ENCODE measurements at places on chromosomes 2 and 18.

DNA sequence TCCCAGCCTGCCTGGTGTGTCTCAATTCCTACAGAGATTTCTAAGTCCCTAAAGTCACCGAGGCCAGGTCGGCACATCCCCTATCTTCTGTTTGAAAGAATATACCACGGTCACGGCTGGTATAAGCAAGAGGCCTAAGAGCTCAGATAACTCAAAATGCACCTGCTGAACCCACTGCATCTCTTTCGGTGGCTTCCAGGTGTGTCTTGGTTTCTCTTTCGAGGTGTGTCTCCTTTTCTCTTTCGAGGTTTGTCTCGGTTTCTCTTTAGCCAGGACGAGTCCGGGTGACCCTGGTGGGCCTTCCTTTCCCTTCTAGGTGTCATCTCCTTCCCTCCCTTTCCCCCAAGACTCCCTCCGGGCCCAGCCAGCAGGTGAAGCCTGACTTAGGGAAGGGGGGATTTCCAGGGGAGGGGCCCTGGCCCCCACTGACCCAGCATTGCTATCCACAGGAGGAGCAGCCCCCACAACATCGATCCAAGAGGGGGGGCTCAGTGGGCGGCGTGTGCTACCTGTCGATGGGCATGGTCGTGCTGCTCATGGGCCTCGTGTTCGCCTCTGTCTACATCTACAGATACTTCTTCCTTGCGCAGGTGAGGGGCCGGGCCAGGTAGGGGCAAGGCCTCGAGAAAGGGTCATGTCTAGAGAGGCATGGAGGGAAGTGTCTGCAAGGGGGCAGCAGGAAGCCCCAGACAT, 8.4 kb downstream of the ITM2C start:
- DNase-seq, result no peak

DNA sequence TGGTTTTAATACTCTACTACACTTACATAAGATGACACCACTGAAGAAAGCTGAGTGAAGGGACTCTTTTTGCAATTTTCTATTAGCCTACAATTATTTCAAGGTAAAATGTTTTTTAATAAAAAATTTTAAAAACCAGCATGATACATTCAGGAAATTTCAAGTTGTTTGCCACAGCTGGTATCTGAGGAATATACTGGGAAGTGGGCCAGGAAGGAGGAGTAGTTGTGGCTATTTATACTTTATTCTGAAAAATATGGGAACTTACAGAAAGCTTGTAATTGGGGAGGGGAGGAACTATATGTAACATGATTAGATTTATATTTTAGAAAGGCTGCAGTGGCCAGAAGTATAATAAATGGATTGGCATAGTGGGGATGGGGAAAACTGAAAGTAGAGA, 40.8 kb downstream of the WDR35 start:
- no peak for DNase-seq

DNA sequence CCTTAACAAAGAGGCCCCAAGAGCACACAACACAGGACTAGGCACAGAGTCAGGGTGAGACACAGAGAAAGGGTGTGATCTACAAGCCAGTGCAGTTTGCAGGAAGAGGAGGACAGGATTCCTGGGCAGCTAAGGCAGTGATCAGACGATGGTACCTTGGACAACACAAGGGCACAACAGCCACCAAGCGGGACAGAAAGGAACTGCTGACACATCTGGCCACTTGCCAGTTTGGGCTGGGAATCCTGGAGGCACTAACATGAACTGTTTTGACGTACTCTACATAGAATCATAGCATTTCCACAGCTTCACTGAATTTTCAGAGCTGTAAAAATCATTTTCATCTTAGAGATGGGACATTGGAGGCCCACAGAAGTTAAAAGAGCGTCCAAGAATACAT, 221.5 kb upstream of the SLC35G4 start:
- DNase-seq, result peak; percentile 18

DNA sequence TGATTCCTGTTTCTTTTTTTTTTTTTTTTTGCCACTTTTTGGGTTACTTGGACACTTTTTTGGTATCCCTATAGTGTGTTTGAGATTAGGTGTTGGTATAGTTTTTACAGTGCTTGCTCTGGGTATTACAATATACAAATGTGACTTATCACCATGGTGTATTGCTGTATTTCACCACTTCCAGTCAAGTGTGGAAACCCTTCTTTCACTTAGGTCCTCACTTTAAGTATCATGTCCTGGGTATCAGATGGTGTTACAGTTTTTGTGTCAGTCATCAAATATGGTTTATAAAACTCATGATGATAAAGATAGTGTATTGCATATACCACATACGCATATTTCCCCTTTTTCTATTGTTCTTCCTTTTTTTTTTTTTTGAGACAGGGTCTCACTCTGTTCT, 1.8 kb downstream of the ATP9B start:
- DNase-seq, result no peak

- DNase-seq, result no peak
Observed at GRCh38 chr2:20351555-20352229, 1.0 kb upstream of the PUM2 start.

DNA sequence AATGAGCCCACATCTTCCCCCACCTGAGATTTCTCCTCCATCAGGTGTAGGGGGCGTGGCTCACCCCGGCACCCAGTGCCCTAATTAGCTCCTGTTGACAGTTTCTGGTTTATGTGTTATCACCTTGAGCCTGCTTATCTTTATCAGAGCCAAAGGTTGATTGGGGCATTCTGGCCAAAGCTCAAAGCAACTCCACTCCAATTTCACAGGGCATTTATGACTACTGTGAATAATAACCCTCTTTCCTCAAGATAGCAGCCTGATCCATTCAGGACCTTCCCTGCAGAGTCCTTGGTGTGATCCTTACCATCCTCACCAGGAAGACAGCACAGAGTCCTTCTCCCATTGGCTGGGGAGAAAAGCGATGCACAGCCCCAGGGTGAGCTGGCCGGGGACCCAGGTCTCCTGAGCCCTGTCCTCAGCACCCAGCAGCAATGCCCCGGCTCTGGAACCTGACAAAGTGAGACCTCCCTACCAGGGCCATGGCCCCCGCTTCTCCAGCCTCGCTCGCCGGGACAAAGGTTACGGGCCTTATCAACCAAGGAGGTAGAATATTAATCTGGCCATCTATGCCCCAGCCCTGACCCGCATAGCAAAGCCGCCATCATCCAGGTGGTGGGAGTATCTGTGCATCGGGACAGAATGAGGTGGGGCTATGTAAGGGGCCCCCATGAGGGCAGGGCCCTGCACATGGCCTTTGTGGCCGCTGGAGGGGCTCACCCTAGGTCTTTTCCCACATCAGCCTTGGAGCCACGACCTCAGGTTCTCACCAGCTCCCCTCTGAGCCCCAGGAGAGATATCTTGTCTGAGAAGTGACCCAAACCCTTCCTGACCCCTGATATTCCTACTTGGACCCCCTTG, 64.5 kb downstream of the ZFP36L2 start:
- DNase-seq, result no peak

DNA sequence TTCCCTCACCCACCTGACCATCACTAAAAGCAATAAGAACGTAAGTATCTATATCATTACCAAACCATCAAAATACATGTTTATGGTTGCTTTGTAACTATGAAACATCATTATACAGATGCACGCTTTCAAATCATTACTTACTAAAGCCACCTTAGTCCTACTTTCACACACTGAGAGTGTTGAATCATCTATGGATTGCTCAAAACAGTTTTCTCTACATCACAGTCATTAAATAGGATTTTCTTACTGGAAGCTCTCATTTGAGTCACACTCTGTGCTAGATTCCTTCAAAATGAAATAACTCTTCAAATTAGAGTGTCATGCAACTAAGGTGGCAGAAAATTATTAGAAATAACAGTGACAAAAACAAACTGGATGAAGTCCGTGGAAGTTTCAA, 878.4 kb downstream of the CPS1 start:
- peak; percentile 11 for DNase-seq

GRCh38 chr2:217283460-217283859, 423.6 kb upstream of the TNP1 start:
- no peak for DNase-seq

DNA sequence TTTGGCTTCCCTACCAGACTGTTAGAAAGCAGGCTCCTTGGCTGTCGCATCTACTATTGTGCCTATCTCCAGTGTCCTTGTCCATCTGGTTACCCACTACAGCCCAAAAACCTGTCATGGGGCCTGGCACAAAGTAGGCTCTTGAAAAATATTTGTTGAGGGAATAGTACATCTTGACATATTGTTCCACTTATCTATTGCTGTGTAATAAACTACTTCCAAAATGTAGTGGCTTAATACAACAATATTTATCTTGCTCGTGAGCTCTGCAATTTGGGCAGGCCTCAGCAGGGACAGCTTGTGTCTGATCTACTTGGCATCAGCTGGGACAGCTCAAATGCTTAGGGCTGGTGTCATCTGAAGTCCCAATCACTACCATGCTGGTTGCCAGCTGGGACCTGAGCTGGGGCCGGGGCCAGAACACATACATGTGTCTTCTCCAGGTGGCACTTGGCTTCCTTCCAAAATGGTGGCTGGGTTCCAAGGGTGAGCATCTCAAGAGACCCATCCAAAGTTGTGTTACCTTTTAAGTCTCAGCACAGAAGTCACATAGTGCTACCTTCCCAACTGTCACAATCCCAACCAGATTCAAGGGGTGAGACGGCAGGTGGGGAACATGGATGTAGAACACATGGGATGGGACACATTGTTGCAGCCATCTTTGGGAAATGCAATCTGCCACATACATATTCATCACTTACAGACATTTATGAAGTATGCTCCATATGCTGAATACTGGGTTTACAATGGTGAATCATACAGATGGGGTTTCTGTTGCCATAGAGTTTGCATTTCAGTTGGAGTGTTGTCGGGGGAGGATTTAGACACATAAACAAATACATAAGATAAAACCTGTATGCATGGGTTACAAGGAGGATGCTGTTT, 134.2 kb downstream of the FOXI3 start:
- DNase-seq, result no peak

- peak; percentile 11 for DNase-seq
Observed at GRCh38 chr2:166384774-166385173, 9.0 kb upstream of the SCN9A start.

DNA sequence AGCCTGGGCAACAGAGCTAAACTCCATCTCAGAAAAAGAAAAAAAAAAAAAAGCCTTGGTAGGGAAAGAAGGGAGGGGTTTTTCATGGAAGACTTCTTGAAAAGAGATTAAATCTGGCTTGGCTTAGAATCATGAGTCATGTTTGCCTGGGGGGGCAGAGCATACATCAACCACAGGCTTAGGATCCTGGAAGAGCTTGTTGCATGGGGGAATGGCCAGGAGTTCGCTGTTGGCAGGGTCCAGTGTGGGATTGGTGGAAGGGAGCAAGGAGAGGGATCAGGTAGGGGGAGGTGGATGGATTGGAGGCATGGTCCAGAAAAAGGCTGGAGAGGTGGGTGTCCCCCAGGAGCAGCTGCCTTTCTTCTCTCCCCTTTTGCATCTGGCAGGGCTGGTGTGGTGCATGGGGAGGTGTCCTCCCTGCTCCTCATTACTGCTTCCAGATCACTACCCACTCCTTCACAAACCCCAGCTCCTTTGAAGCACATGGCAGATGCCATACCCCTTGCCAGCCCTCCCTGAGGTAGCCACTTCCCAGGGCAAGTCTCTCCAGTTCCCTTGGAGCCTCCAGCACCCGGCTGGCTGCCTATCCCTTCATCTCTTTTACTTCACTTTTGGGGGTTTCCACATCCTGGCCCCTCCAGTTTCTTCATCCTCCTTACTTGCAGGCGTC, 2.5 kb downstream of the ARMC9 start:
- DNase-seq, result peak; percentile 72

- no peak for DNase-seq
Observed at GRCh38 chr2:117771969-117772630, 42.4 kb upstream of the DDX18 start.

DNA sequence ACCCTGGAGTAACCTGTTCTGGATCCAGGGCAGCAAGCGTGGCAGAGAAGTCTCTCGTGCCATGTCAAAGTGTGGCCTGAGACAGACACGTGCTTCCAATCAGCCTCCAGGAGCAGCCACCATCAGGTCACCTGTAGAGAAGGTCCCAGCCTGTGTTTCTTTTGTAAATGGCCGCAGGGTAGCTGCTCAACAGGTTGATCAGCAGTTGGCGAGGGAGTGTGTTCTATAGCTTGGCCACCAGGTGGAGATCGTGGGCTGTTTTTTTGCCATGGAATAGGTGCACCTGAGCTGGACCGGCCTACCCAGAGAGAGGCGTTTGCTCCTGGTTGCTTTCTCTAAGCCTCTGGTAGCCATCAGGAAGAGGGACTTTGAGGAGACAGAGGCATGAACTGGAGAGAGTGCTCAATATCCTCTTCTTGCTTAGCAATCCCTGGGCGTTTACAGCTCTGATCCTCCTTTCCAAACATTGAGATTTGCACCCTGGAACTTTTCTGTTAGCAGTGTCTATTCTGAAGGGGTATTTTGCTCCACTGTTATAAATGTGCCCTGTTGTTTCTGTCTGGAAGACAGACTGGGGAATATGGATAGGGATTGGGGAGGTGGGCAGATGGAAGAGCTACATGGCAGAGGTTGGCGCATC, 34.2 kb upstream of the EN1 start:
- peak; percentile 64 for DNase-seq

GRCh38 chr2:36553683-36554082, 44.3 kb downstream of the FEZ2 start:
- no peak for DNase-seq

GRCh38 chr2:232386490-232386739, 7.9 kb downstream of the ALPP start:
- no peak for DNase-seq

- no peak for DNase-seq
Observed at GRCh38 chr2:1505031-1505441, 91.8 kb downstream of the TPO start.

GRCh38 chr18:68826121-68826520, 28.2 kb downstream of the CCDC102B start:
- no peak for DNase-seq

DNA sequence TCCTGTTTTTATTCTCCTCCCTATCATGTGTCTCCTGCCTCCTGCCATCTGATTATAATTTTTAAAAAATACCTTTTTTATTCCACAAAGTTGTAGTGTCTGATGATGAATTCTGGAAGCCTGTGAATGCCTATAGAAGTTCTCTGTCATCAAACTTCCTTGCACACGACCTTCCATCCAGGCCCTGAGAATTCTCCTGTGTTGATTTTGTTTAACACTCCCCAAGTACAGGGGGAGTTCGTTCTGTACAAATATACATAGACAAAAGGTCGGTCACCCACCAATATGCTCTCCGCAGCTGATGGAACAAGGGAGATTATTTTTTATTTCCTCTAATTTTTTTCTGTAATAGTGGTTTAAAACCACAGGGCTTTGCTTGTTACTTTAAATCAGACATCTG, 232.5 kb downstream of the PIEZO2 start:
- DNase-seq, result no peak

DNA sequence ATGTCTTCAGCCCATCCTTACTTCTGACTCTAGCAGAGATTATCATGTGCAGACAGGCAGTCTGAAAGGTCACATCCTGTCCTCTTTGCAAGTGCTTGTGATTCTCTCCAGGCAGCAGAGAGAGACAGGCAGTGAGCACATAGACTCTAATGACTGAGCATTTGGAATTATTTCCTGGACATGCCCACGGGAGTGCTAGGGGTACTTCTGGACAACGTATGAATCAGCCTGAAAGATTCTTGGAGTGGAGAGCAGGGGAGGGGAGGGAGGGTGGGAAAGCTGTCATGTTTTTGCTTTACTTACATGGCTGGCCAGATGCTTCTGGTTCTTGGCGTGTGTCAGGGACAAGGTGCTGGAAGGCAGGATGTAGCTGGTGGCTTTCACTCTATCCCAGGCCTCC, 150.6 kb downstream of the RIF1 start:
- peak; percentile 32 for DNase-seq
